ENCODE measurements at places on chromosomes 6 and 20.

- no peak for DNase-seq
Measured at GRCh38 chr6:21085211-21085610, 508.3 kb upstream of the SOX4 start.

- DNase-seq, result no peak
Measured at GRCh38 chr6:75711173-75711572, 37.9 kb upstream of the MYO6 start.

- no peak for DNase-seq
Measured at GRCh38 chr20:23090147-23090546, 4.0 kb upstream of the CD93 start.

GRCh38 chr6:26224940-26225847 lies 138.0 kb downstream of the HFE start:
- DNase-seq, result peak; percentile 75

DNA sequence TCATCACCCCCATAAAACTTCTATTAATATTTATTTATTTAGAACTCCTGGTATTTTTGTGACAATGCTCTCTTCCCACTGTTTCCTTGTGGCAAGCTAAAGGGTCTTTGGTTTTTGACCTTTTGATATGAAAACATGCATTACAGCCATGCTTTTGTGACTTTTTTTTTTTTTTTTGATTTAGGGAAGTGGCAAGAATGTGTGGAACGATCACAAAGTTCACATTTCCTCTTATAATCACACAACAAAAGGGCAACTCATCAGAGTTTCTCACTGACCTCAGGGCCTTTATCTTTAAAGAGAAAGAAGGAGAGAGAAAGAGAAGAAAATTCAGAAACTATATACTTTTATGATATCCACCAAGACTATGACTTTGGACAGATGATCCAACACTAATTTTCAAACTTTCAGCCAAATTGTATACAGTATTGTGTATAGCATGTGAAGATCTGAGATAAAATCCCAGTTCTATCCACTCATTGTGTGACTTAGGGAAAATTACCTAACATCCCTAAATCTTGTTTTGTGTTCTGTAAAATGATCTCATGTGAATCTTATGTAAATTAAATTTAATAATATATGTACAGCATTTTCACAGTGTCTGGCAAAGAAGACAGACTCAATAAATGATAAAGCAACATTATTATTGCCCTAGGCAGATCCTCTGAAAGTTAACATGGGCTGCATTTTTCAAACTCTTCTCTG lies 106.8 kb upstream of the MARCKS start:
- DNase-seq, result no peak

- DNase-seq, result no peak
Measured at GRCh38 chr6:106715922-106716321, 86.5 kb downstream of the QRSL1 start.

DNA sequence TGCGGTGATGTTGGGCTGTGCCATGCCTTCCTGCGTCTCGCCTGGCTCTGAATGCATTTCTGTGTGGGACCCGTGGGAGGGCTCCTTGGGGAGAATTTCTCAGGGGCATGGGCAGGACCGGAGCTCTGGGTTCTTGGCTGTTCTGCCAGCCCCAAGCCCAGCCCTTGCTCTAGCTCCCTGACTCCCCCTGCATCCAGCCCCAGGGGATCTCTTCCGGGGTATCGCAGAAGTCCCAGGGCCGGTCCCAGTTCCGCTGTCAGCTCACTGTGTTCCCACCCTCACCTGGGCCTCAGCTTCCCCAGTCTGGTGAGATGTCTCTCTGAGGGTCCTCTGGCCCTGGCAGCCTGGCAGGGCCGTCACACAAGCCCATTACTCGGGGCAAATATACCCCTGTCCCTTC lies 20.5 kb downstream of the SPDEF start:
- DNase-seq, result no peak

DNA sequence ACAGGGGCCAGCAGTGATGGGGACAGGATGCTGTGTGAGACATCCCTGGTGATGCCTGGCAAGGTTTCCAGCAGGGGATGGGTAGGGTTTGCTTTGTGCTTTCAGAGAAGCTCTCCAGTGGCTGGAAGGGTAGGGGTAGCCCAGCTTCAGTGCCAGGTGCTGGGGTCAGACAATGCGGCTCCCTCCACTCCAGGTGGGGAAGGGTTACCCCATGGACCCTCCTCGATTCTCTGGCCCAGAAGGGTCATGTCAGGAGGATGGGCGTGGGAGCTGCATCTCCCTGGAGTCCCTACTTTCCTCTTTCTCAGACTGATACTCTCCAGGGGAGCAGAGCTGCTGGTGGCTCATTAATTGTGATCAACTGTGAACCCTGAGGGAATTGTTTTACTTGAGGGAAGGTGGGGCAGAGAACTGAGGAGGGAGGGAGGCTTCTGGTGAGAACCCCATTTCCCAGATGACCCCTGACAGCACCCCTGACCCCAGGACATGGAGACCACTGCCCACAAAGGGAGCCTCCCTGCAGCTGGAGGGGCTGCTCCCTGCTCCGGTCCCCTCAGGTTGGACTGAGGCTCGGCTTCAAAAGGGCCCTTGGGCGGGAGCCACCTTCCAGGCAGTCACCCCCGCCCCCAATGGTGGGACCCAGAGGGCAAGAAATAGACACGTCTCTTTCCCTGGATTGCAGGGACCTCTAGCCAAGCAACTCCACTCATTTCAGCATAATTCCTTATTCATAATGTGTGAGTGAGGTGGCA lies 100.9 kb upstream of the BHLHE23 start:
- DNase-seq, result no peak

DNA sequence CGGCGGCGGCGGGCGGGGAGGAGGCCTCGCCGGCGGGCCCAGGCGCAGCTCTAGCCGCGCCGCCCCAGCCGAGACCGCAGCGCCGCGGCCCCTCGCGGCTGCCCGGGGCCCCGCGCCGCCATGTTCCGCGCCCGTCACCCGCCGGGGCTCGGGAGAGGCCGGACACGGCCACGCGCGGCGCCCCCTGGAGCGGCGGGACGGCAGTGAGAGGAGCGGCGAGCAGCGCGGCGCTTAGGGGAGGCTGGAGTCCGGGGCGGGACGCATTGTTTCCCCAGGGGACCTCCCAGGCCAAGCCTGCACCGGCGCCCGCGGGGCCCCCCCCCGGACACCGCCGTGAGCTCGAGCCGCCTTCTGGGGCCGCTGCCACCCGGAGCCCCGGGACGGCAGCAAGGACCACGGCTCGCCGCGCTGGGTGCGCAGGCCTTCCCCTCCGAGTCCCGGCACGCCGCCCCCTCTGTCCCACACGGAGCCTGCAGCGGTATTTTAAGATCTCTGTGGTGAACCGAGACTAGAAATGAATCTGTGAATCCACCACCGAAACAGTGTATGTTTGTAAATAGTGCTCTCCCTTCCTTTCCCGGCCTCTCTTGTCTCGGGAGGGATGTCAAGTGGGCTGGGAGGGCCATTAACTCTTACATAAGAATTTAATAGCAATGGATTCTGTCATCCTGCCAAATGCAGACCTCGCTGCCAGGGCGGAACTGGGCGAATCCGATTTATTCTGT lies 424 bp upstream of the KIF13A start:
- peak; percentile 84 for DNase-seq

GRCh38 chr6:143197377-143197776 lies 136.7 kb downstream of the AIG1 start:
- no peak for DNase-seq

GRCh38 chr6:67031451-67031850 lies 1324.4 kb upstream of the EYS start:
- DNase-seq, result no peak

GRCh38 chr6:43142101-43142500 lies 29.0 kb upstream of the SRF start:
- no peak for DNase-seq

GRCh38 chr6:46419576-46420002 lies 71.7 kb downstream of the RCAN2 start:
- peak; percentile 30 for DNase-seq

DNA sequence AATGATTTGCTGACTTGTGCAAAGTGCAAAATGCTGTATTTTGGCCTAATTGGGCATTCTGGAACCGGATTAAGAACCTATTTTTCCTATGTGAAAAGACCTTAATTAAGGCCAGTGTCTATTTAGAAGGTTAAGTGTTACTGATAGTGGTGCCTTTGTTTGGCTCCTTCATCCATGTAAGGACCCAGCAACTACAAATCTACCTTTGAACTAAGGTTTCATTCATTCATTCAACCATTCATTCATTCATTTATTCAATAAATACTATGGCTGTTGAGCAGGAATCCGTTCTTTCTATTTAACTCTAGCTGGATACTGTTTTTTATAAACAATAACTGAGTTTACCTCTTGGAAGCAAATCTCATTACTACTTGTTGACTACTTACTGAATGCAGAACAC lies 33.6 kb downstream of the MAPK14 start:
- DNase-seq, result no peak

- DNase-seq, result no peak
Measured at GRCh38 chr6:112188906-112189305, 65.5 kb downstream of the LAMA4 start.

- no peak for DNase-seq
Measured at GRCh38 chr6:100304575-100304974, 160.1 kb downstream of the SIM1 start.
